ENCODE measurements at places on chromosomes 7 and 10. TPM values are rescaled to one million over a fixed set of nuclear protein-coding genes. Genes with fewer than 3 reads are reported as not detected.

DNA sequence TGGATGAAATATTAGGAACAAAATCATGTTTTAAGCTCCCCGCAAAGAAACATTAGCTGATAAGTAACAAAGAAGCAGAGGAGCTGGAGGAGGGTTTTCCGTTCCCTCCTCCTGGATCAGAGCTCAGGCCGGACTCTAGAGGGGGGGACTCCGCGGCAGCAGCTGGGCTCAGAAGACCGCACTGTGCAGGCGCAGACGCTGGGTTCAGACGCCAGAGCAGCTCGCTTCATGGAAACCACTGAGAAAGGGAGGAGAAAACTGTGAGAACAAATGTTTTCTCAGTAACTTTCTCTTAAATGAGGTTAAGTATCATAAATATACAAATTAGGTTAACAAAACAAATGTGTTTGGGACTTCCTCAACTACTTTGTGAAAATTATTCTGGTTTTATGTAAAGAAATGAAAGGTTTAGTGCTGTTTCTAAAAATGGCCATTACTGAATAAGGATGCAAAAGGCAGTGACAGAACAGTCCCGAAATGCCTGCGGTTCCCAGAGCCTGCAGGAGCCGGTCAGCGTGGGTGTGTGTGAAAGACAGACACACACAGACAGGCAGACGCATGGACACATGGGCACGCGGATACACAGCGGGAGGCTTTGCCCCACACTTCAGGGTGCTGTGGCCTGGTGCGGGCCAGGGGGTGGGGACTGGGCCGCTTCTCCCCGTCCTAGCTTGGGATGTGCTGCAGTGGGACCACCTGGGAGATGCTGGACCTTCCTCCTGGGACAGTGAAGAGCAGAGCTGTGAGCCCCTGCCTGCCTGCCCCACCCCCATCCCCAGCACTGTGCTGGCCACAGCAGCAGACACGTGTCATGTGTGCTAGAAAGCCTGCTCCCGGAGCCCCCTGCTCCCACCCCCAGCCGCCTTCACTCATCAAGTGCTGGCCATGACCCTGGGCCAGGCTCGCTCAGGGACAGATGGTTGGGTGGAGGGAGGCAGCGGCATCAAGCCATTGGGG is 20.3 kb upstream of the ADGRA1 start:
- H3K27me3 ChIP-seq, result peaks cover 13% of the 10 kb centered on the region
- H3K27ac ChIP-seq, result no peak overlapping the region

GRCh38 chr7:99779949-99780348 is 4.0 kb downstream of the CYP3A4 start:
- no peak for DNase-seq
- no peak overlapping the region for H3K4me3 ChIP-seq
- no peak overlapping the region for H3K27ac ChIP-seq
- H3K27me3 ChIP-seq, result no peaks in the 10 kb centered on the region
- no peaks in the 10 kb centered on the region for H3K4me1 ChIP-seq

DNA sequence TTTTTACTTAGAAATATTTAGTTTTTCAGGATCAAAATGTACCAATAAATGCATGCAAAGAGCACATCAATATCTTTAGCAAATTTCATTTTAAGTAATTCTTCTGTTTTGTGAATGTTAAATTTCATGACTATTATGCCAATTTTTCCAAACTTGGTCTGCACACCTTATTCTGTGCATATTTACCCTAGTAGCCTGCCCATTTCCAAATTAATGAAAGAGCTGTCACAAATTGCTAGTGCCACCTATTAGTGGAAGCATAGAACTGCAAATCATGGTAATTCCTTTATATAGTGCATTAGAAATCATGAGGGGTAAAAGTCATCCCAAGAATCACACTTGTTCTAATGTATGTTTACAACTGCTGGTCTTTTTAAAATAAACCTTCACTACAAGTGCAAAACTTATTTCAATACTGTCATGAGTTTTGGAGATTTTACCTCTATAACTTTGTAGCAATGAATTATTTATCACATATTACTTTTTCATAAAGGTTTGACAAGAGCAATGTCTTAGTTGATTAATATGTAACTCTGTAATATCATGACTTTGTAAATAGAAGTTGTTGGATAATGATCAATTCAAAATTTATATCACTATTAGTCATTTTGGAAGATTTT is 5.7 kb downstream of the SEMA3A start:
- H3K27me3 ChIP-seq, result no peaks in the 10 kb centered on the region
- no peak overlapping the region for H3K27ac ChIP-seq
- H3K4me3 ChIP-seq, result no peak overlapping the region
- H3K4me1 ChIP-seq, result no peaks in the 10 kb centered on the region
- H3K36me3 ChIP-seq, result no peaks in the 10 kb centered on the region

GRCh38 chr7:17552952-17553351 is 254.5 kb downstream of the AHR start:
- H3K27ac ChIP-seq, result no peak overlapping the region
- peaks cover 12% of the 10 kb centered on the region for H3K4me1 ChIP-seq
- H3K27me3 ChIP-seq, result no peaks in the 10 kb centered on the region
- DNase-seq, result no peak

DNA sequence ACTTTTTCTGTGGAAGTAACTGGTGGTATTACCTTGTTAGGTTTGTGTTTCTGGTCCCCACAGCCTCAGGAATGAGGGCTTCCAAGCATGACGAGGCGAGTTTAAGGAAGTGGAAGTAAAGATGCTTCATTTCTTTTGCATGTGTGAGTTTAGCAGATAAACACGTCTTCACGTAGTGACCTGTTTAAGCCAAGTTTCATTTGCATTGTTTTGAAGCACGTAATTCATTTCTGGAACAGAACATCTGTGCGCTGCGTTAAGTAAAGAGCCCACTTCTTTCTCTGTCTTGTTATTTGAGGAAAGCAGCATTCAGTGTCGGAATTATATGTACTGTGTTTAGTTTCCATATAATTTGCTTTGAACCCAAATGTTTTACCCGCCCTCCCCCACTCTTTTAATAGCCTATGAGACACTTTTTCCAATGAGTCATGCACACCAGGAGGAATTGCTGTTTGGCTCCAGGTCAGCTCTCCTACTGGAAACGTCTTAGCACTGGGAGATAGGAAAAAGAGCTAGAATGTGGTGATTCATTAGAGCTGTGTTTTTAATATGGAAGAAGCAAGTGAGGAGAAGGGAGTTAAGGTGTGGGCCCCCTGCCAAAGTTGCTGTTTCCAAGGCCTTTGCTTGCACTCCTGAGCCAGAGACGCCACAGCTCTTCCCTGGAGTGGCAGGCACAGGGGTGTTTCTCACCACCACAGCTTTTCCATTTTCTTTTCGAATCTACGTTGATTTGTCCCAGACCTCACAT is 36.7 kb downstream of the BTBD16 start:
- H3K4me1 ChIP-seq, result no peaks in the 10 kb centered on the region
- H3K36me3 ChIP-seq, result no peaks in the 10 kb centered on the region
- H3K27me3 ChIP-seq, result no peaks in the 10 kb centered on the region
- peak; percentile 33 for DNase-seq

DNA sequence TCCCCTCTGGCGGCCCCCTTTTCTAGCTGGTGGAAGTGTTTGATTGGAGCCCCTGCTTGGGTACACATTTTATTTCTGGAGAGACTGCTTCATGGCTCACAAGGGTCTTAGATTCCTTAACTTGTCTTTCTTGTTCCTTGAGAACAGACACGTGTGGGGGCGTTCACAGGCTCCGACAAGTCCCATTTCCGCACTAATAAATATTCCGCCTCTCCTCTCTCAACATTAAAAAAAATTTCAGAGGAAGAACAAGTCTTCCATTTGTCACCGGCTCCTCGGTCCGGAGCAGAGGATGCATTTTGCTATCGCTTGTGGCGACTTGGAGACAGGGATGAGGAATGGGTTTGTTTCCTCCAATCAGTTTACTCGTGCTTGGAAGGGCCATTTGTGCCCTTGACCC is 134.0 kb upstream of the PODXL start:
- no peak for DNase-seq
- peaks cover 14% of the 10 kb centered on the region for H3K4me1 ChIP-seq
- peaks cover 47% of the 10 kb centered on the region for H3K27me3 ChIP-seq
- no peak overlapping the region for H3K27ac ChIP-seq

- H3K27me3 ChIP-seq, result no peaks in the 10 kb centered on the region
- peaks cover 6% of the 10 kb centered on the region for H3K4me1 ChIP-seq
- no peaks in the 10 kb centered on the region for H3K36me3 ChIP-seq
- no peak for DNase-seq
- H3K27ac ChIP-seq, result no peak overlapping the region
These were observed 432.6 kb downstream of the TNS3 start for GRCh38 chr7:47149208-47149839.

Gene HECW1
- total RNA-seq, result 3.6 TPM

Data from tibial nerve (tissue), 4 donors.